ENCODE measurements at places on chromosomes 1 and 21. TPM values are rescaled to one million over a fixed set of nuclear protein-coding genes. Genes with fewer than 3 reads are reported as not detected.

CD5L gene
- total RNA-seq = 0.12 TPM

CDC42 gene
- 554 TPM for total RNA-seq

TNFAIP8L2 gene
- total RNA-seq = not detected

CELA3B gene
- not detected for total RNA-seq

COL11A1 gene
- total RNA-seq = 19.0 TPM

NDUFS2 gene
- 109 TPM for total RNA-seq

Data from RPMI7951 (cell line).